CD4-positive, alpha-beta T cell treated with Interleukin-4 for 1 hour (primary cell): ENCODE measurements at places on chromosomes 11 and 22.
A peak's percentile ranks its signal among the peaks of the same experiment; 100 is the strongest.

DNA sequence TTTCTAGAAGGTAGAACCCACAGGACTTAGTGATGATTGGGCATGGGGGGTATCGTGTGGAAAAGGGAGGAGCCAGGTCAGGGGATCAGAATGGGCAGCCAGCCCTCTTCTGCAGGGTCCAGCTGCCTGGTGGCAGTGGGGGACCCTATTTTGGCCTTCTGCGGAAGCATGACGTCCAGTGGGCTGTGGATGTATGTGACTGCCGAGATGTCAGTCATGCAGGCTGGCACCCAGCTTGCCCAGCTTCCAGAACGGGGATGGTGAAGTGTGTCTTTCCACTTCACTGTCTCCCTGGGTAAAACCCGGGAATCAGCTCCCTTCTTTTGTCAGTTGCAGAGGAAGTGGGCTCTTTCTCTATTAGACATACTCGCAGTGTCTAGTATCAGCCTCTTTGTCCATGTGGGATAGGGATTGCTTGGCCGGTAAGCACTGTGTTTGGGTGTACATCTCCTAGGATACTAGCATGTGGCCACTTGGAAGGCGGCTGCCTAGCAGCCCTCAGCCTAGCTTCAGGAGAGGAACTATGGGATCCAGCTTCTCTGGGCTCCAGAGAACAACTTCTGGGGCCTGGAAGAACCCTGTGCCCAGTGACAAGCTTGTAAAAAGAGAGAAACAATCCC, 51.4 kb downstream of the GRIK4 start:
- no peak for DNase-seq

DNA sequence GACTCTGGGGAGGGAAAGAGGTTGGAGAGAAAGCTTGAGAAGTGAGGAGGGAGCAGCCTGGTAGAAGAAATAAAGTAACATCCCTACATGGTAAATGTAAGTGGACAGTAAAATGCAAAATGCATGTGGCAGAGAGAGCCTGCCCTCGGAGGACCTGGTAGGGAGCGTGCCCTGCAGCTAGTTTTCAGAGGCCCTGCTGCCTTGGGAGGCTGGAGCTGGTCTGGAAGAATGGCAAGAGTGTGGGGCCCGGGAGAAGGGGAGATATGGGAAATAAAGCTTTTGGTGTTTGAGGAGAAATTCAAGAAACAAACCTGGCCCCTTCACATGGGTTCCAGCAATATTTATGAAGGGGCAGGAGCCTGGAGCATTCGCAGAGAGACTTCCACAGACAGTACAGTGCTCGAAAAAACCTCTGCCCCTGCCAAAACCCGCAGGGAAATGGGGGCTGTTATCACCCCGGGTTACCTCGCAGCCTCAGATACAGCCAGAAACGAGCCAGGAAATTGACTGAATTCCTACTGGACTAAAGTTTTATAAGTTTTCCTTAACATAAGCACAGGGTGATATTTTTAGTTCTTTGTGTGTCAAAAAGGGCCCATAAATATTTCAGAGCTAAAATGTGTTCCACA, 363.0 kb downstream of the TENM4 start:
- DNase-seq = no peak

DNA sequence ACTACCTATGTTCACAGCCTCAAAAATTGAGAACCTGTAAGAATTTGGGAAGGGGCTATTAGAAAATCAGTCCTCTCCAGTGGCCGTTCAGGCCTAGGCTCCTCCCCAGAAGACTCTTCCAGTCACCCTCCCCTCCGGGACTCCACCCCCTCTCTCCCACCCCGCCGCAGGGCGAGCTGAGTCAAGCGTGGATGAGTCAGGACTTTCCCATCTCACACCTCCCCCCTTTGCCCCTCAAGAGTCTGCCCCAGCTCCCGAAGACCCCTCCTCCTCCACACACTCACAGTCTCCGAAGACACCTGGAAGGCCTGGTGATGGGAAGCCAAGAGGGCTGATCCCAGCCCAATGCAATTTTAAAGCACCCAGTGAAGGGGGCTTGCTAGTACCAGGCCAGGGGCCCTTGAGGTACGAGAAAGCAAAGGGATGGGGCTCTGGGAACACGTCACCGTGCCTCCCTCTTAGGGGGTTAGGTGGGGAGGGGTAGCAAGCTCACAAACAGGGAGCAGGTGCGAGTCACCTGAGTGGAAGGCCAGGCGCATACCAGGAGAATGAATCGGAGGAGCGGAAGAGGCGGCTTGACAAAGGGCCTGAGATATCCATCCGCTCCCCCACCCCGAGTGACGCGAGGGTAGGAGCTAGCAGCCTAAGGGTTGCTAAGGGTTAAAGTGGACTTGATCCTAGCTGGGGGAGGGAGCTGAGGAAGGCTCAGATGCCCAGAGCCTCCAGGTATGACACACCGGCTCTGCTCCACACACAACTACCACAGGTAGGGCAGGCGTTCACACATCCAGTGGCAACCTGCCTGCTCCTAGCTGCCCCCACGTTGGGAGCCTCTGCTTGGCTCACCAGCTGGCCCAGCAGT, 13.6 kb downstream of the BCL9L start:
- DNase-seq = peak; percentile 65

- DNase-seq = peak; percentile 47
Observed at GRCh38 chr11:12893787-12894672, 115.1 kb upstream of the RASSF10 start.

DNA sequence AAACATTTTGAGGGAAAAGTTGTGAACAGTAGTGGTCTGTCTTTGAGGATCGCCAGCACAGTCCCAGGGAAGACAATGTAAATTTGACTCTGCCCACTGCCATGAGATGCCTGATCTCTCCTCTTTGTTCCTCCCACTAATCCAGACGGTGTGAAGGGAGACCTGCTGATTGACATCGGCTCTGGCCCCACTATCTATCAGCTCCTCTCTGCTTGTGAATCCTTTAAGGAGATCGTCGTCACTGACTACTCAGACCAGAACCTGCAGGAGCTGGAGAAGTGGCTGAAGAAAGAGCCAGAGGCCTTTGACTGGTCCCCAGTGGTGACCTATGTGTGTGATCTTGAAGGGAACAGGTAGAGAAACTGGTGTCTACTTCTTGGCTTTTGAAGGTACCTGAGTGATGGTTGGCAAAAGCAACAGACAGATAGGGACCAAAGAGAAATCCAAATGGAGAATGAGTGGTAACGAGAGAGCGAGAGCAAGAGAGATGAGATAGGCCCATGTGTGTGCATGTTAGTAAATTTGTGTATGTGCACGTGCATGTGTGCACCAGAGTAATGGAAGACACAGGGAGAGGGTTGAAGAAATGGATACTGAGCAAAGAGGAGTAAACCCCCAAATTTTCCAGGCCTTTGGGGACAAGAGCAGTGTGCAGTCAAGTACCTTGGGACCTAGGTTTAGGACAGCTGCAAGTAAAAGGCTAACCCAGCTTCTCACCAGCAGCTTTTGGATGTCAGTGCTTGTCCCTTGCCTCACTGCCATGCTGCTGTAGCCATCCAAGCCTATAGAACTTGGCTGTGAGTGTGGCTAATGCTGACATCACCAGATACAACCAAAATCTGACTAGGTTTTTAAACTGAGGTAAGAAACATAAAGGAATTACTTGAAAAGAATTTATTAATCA, 1.9 kb downstream of the NNMT start:
- DNase-seq = no peak

- DNase-seq = no peak
Observed at GRCh38 chr11:3146612-3147256, 18.4 kb downstream of the OSBPL5 start.

DNA sequence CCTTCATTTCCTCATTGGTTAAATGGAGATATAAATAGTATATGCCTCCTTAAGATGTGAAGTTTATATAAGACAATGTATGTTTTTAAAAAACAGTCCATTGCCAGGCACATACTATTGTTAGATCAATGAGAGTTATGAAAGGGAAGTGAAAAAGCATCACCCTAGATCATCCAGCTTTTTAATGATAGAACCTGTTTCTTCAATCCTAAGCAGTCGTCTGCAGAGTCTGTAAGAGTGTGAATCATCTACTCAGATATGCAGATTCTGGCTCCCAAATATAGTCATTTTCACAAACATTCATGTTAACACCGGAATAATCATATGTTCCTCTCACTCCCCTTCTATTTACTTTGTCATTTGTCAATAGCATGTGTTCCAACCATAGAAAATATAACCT, 65.3 kb upstream of the SLN start:
- no peak for DNase-seq

DNA sequence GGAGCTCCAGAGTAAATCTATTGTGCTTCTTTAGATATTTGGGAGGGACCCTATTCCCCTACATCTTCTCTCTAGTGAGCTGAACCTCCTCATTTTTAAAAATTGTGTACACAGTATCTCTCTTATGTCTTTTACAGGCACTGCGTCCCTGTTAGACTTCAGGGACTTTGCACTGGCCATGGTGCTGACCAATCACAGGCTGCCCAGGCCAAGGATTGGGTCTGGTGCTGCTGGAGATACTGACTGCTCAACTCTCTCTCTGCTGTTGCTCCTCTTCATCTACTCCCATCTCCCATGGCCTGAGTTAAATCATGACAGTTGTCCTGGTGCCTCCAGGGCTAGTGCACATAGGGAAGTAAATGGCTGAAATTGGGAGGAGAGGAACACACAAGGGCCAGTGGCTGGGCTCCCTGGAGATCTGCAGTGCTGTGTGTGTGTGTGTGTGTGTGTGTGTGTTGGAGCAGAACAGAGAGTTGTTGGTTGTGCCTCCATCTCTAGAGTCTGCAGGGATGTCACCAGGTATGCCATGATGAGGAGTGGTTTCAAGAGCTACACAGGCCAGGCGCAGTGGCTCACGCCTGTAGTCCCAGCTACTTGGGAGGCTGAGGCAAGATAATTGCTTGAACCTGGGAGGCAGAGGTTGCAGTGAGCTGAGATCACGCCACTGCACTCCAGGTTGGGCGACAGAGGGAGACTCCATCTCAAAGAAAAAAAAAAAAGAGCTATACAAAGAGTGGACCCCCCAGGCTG, 155.3 kb downstream of the ST3GAL4 start:
- no peak for DNase-seq
